ENCODE measurements at places on chromosomes 12 and 14. TPM values are rescaled to one million over a fixed set of nuclear protein-coding genes. Genes with fewer than 3 reads are reported as not detected.
A peak's percentile ranks its signal among the peaks of the same experiment; 100 is the strongest.

GRCh38 chr12:102232036-102232435, 34.4 kb upstream of the PMCH start:
- DNase-seq = no peak
- H3K4me3 ChIP-seq = no peak overlapping the region
- H3K4me1 ChIP-seq = no peaks in the 10 kb centered on the region
- H3K27ac ChIP-seq = no peak overlapping the region

GRCh38 chr12:28497889-28498411, 307.7 kb downstream of the CCDC91 start:
- no peak for DNase-seq
- no peak overlapping the region for H3K27ac ChIP-seq
- no peaks in the 10 kb centered on the region for H3K27me3 ChIP-seq
- no peak overlapping the region for H3K4me3 ChIP-seq

DNA sequence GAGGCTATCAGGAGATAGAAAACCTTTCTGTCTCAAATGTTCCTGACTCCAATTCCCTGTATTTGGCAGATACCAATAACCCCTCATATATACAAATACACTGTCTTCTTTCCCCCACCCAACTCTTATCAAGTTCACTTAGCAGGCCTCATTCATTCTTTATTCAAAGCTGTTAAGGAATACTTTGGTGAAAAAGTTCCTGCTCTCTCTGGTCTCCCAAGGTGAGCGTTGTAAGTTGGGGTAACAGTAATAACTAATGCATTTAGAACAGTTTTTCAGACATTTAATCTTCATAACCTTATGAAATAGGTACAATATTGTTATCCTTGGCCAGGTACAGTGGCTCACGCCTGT, 3.9 kb upstream of the GDF11 start:
- no peak overlapping the region for H3K27ac ChIP-seq
- peak overlapping the region; percentile 41 for H3K4me3 ChIP-seq
- no peak for DNase-seq
- no peaks in the 10 kb centered on the region for H3K36me3 ChIP-seq
- H3K4me1 ChIP-seq = peaks cover 4% of the 10 kb centered on the region

DNA sequence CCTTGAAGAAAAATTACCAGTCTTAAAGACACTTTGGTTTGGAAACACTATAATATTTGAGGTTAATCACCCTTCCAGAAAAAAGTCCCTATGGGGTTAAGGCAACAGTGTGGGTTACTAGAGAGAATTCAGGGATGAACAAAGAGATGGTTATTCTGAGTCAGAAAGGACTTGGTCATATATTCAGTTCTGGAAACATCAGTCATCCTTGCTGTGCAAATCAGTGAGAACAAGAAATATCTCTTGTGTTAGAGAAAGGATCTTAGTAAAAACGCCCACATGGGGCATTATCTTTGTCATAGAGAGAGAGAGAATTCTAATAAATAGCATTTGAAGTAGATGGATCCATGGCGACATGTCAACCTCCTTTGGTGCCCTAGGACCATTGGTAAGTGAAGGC, 59.4 kb upstream of the E2F7 start:
- no peaks in the 10 kb centered on the region for H3K36me3 ChIP-seq
- no peaks in the 10 kb centered on the region for H3K27me3 ChIP-seq
- no peaks in the 10 kb centered on the region for H3K4me1 ChIP-seq
- no peak for DNase-seq
- no peak overlapping the region for H3K4me3 ChIP-seq
- H3K27ac ChIP-seq = no peak overlapping the region

- no peak for DNase-seq
- no peaks in the 10 kb centered on the region for H3K27me3 ChIP-seq
- no peaks in the 10 kb centered on the region for H3K4me1 ChIP-seq
- no peak overlapping the region for H3K4me3 ChIP-seq
- no peak overlapping the region for H3K27ac ChIP-seq
Observed at GRCh38 chr12:65355461-65355860, 77.0 kb downstream of the MSRB3 start.

GRCh38 chr12:52123487-52124186, 44.1 kb downstream of the SMIM41 start:
- no peak overlapping the region for H3K4me3 ChIP-seq
- H3K4me1 ChIP-seq = peaks cover 32% of the 10 kb centered on the region
- no peak for DNase-seq

DNA sequence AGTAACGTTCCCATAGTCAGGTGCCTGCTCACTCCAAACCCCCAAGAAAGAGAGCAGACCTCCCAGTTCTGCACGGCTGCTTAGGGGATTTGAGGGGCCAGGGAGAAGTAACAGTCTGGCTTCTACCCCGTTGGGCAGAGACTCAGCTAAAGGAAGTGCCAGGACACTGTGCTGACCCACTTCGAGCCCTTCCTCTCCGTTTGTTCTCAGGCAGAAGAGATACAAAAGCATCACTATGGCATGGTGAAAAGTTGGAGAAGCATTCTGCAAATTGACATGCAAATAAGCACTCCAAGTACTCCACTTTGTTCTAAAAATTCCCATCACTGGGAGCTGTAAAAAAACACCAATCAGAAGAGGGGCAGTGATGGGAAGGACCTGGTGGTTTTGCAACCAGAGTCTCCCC, 239.1 kb downstream of the EGLN3 start:
- H3K27ac ChIP-seq = no peak overlapping the region
- H3K27me3 ChIP-seq = no peaks in the 10 kb centered on the region
- H3K4me3 ChIP-seq = no peak overlapping the region

DNA sequence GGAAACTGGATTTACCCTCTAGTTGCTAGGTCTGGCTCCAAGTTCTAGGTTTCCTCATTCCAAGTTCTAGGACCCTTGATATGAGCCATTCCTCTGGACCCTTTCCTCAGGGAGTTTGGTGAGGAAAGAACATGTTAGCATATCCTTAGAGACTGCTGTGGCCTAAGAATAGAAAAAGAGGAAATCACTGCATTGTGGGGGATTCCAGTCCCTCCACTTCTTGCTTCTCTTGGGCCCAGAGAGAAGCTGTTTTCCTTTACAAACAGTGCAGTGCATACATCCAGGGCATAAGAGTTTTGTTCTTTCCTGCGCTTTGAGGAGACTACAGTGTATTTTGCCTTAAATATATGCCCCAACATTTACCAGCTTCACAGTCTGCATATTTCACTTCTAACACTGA, 59.0 kb downstream of the LLPH start:
- H3K4me3 ChIP-seq = no peak overlapping the region
- DNase-seq = no peak
- H3K36me3 ChIP-seq = no peaks in the 10 kb centered on the region
- no peaks in the 10 kb centered on the region for H3K4me1 ChIP-seq
- H3K27ac ChIP-seq = no peak overlapping the region
- peaks cover 1% of the 10 kb centered on the region for H3K27me3 ChIP-seq

GRCh38 chr12:1935700-1936378, 17.4 kb upstream of the CACNA2D4 start:
- H3K27ac ChIP-seq = no peak overlapping the region
- H3K4me1 ChIP-seq = no peaks in the 10 kb centered on the region
- no peaks in the 10 kb centered on the region for H3K36me3 ChIP-seq
- H3K27me3 ChIP-seq = no peaks in the 10 kb centered on the region

GRCh38 chr12:102051431-102051965, 10.3 kb downstream of the WASHC3 start:
- no peaks in the 10 kb centered on the region for H3K4me1 ChIP-seq
- no peaks in the 10 kb centered on the region for H3K36me3 ChIP-seq
- H3K4me3 ChIP-seq = no peak overlapping the region
- no peak overlapping the region for H3K27ac ChIP-seq

GRCh38 chr14:32166029-32166428, 35.8 kb upstream of the RNU6-7 start:
- no peaks in the 10 kb centered on the region for H3K27me3 ChIP-seq
- DNase-seq = no peak
- H3K27ac ChIP-seq = no peak overlapping the region
- no peaks in the 10 kb centered on the region for H3K4me1 ChIP-seq
- no peak overlapping the region for H3K4me3 ChIP-seq

The KCNH5 gene
- 0.09 TPM for total RNA-seq

The CPNE6 gene
- 8.8 TPM for total RNA-seq

The RD3L gene
- not detected for total RNA-seq

The TGM1 gene
- 11.4 TPM for total RNA-seq

The TMEM253 gene
- total RNA-seq = not detected

Measured in prostate gland (tissue), 2 donors.